ENCODE measurements at places on chromosomes 1 and 21. TPM values are rescaled to one million over a fixed set of nuclear protein-coding genes. Genes with fewer than 3 reads are reported as not detected.

The KRTAP12-2 gene
- not detected for total RNA-seq

The MAN1C1 gene
- total RNA-seq = 0.67 TPM

The MASP2 gene
- not detected for total RNA-seq

The XCL2 gene
- total RNA-seq = not detected

The CTBS gene
- total RNA-seq = 6.9 TPM

The APOBEC4 gene
- not detected for total RNA-seq

The JAK1 gene
- total RNA-seq = 411 TPM

The KIF17 gene
- 25.2 TPM for total RNA-seq

The PIP5K1A gene
- 37.2 TPM for total RNA-seq

The PKN2 gene
- total RNA-seq = 26.5 TPM

The OLFML2B gene
- total RNA-seq = 0.20 TPM

The PDZK1 gene
- not detected for total RNA-seq

The MSH4 gene
- total RNA-seq = 0.05 TPM

The SH2D5 gene
- 2.9 TPM for total RNA-seq

The LRRC38 gene
- total RNA-seq = 0.40 TPM

The LMOD1 gene
- total RNA-seq = 0.10 TPM

The CD52 gene
- total RNA-seq = not detected

The DCAF8 gene
- total RNA-seq = 43.9 TPM

The SLC35F3 gene
- not detected for total RNA-seq

The GPA33 gene
- total RNA-seq = not detected

The HES2 gene
- total RNA-seq = 31.5 TPM

The DRAXIN gene
- total RNA-seq = 0.25 TPM

The SPRR5 gene
- total RNA-seq = not detected

The FAAH gene
- total RNA-seq = 0.30 TPM

The HFM1 gene
- 1.9 TPM for total RNA-seq

The CYP4Z1 gene
- total RNA-seq = not detected

The TPTE gene
- not detected for total RNA-seq

The PPIAL4G gene
- not detected for total RNA-seq

The ZNF697 gene
- total RNA-seq = 15.3 TPM

The MPL gene
- total RNA-seq = not detected

The LDLRAP1 gene
- 23.4 TPM for total RNA-seq

The UBE2G2 gene
- 51.2 TPM for total RNA-seq

The NTMT2 gene
- not detected for total RNA-seq

The TP53BP2 gene
- 17.7 TPM for total RNA-seq
